HuH-7.5 (cell line): ENCODE measurements at places on chromosomes 5 and 9.

GRCh38 chr5:137923856-137924255 lies 34.6 kb downstream of the PKD2L2 start:
- no peak for DNase-seq

DNA sequence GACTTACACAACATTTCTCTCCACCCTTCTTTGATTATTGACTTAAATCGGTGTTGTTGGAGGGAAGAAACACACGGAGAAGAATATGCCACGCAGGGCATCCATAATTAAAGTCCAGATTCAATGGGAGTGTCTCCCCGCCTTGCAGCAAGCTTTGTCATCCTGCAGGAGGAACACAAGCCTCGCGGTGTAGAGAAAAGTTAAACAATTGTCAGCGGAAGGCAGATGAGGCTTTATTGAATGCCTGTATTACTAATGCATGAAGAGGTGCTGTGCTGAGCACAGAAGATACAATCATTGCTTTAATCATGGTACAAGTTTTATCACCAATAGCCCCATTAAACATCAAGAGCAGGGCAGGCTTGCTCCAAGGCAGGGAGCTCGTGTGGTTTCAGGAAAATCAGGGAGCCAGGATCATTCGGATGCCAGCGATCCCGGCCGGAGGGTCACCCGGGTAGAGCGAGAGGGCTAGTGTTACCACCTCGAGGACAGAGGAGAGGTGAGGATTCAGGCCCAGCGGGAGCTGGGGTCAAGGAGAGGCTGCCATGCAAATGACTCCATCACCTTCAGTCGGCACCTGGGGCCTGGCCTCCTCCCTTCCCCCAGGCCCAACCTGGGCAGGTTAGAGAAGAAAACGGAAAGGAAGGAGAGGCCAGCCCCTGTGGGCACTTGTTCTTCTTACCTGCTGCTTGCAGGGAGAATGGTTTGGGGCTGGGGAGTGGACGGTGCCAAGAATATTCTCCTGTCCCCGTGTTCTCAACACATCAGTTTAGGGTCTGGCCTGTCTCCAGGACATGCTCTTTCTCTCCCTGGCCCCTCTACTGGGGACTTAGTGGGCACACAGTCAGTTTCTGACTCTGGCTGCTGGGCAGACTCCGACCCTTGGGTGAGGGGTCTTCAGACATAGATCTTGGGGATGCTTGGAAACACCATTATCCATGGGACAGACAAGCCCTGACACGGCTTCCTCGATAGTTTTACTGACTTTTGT lies 289.5 kb downstream of the IRX2 start:
- no peak for DNase-seq

GRCh38 chr9:128787659-128788058 lies 606 bp downstream of the TBC1D13 start:
- DNase-seq = no peak

DNA sequence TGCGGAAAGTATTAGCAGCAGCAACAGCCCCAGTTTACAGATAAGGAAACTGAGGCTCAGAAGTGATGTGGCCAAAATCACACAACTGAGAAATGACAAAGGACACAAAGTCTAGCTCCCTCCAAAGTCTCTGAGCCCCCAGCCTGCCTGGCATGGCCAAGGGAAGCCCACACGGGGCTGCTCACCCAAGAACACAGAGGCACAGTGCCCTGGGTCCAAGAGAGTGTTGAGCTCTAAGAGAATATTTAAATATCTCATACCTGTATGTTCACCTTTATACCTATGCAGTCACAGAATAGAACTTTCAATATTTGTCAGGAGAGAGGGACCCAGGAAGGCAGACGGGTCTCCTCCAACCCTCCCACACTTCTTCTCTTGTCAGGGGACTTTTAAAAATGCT lies 16.6 kb downstream of the VAV2 start:
- DNase-seq = no peak

GRCh38 chr9:75233011-75233410 lies 144.7 kb downstream of the OSTF1 start:
- DNase-seq = no peak

DNA sequence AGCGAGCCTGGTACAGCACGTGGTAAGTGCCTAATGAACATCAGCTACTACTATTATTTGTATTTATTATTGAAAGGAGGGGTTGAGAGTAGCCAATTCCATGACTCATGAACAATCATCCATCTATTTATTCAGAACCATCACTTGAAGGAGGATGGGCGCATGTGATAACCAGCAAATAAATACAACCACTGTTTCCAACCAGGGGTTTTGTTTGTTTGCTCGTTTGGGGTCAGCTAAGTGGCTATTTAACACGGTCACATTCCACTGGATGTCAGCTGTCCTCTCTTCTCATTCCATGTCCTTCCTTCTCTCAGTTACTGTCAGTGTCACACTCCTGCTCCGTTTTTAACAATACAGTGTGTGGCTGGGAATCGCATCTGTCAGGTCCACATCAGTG lies 8.6 kb downstream of the RAPGEF1 start:
- no peak for DNase-seq
